ENCODE measurements at places on chromosomes 7 and 10. TPM values are rescaled to one million over a fixed set of nuclear protein-coding genes. Genes with fewer than 3 reads are reported as not detected.

The TMEM273 gene
- 26.5 TPM for total RNA-seq

The PUS7 gene
- total RNA-seq, result 31.9 TPM

DNA sequence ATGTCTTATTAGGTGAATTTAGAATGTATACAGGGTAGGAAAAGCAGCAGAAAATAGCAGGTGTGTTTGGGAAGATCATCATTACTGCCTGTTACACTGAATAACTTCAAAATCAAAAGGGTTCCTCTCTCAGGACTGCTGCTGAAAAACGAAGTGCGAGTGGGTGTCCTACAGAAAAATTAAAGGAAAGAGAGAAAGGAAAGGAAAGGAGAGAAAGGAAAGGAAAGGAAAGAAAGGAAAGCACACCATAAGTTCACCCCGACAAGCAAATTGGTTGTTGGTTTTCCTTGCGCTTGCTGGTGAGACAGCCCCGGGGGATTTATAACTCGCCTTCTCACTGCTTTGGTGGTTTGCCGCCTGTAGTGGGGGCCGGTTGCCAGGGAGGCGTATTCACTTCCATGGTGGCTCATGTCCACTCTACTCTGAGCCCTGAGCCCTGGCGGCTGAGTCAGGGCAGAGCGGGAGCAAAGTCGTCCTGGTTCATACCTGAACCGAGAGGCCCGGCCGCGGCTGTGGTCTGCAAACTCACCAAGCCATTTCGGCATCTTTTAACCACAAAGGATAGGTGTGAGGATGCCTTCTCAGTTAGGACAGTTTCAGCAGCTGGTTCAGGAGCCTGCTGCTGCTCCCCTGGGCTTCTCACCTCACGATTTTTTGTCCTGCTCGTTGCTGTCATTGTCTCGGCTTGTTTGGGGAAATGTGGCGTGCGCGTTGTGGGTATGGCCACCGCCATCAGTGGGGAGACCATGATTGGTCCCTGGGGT is 26.1 kb downstream of the INPP5A start:
- H3K27ac ChIP-seq, result no peak overlapping the region
- H3K4me3 ChIP-seq, result no peak overlapping the region
- no peaks in the 10 kb centered on the region for H3K27me3 ChIP-seq
- H3K36me3 ChIP-seq, result no peaks in the 10 kb centered on the region
- H3K4me1 ChIP-seq, result peaks cover 25% of the 10 kb centered on the region

DNA sequence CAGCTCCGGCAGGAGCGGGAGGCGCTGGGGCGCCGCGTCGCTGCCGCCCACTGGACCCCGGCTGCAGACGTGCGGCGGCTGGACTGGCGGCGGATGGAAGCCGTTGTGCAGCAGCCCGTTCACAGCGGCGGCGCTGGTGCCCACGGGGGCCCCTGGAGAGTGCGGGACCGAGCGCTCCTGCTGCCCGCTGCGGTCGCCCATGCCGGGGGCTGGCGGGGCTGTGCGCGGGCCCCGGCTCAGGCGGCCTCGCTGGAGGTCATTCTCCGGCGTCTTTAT is 413 bp downstream of the PANK1 start:
- DNase-seq, result no peak
- H3K27ac ChIP-seq, result peak overlapping the region; percentile 32
- H3K4me3 ChIP-seq, result no peak overlapping the region
- H3K27me3 ChIP-seq, result peaks cover 11% of the 10 kb centered on the region
- peaks cover 6% of the 10 kb centered on the region for H3K4me1 ChIP-seq
- H3K36me3 ChIP-seq, result peaks cover 2% of the 10 kb centered on the region

DNA sequence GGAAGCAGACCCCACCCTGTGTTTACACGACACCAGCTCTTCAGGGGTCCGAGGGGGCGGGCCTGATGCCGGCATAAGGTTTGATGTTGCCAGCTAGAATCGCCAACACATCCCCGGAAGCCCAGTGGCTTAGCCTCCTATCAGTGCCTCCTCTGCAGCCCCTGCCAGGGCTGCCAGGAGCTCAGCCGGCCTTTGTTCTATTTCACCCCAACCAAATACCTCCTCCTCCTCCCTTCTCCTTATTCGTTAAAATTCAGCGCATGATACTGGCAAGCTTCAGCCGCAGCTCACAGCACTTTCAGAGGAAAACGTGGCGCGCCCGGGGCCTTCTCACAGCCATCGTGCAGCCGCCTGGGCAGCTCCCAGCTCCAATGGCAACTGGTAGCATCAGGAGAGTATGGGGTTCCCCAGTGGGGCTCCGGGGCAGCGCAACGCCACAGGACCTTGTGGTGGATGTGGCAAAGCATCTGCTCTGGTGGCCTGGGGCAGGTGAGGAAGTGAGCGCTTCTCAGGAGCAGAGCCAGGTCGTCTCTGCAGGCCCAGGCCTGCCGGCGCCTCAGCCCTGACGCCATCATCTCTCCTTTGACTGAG is 176.4 kb upstream of the RHEB start:
- H3K36me3 ChIP-seq, result no peaks in the 10 kb centered on the region
- no peaks in the 10 kb centered on the region for H3K4me1 ChIP-seq
- H3K27ac ChIP-seq, result no peak overlapping the region
- DNase-seq, result no peak
- H3K4me3 ChIP-seq, result no peak overlapping the region

DNA sequence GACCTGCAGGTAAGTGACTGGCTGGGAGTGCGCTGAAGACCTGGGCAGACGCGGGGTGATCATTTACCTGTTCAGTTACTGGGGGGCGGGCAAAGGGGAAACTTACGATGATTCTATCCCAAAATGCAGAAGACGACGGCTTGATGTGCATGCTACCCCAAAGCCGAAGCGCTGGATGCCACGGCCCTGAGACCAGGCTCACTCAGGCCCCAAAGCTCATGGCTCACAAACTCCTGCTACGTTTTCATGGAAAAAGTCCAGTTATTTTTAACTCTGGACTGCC is 200.6 kb downstream of the DIP2C start:
- no peaks in the 10 kb centered on the region for H3K36me3 ChIP-seq
- no peak overlapping the region for H3K4me3 ChIP-seq
- H3K27me3 ChIP-seq, result peaks cover 5% of the 10 kb centered on the region
- H3K4me1 ChIP-seq, result peaks cover 8% of the 10 kb centered on the region
- H3K27ac ChIP-seq, result no peak overlapping the region

DNA sequence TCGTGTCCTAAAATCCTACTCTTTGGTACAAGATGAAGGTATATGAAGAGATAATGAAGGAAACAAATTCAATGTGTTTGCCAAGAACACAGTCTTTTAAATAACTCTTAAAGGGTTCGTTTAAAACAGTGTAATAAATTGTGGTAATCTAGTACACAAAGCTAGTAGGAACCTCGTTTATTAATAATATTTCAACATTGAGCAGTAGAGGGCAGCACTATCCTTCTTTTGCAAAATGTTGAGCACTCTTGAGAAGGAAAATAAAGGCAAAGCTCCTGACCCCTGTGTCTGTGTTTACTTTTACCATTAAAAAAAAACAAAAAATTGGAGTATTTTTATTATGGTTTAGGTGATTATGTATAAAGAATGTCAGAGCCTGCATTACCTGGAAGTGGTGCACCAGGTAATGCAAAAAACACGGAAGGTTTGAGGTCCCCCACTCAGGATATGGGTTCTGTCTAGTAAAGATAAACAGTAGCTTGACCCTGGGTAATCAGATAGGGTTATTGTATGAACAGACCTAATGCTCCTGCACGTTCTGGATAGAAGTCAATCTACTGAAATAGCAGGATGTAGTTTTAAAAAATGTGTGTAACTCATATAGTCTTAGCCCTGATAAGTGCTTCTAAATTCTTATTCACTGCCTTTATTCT is 5.7 kb upstream of the GOT1 start:
- no peak overlapping the region for H3K4me3 ChIP-seq
- peaks cover 3% of the 10 kb centered on the region for H3K36me3 ChIP-seq
- peaks cover 14% of the 10 kb centered on the region for H3K4me1 ChIP-seq
- no peak overlapping the region for H3K27ac ChIP-seq
- no peaks in the 10 kb centered on the region for H3K27me3 ChIP-seq

DNA sequence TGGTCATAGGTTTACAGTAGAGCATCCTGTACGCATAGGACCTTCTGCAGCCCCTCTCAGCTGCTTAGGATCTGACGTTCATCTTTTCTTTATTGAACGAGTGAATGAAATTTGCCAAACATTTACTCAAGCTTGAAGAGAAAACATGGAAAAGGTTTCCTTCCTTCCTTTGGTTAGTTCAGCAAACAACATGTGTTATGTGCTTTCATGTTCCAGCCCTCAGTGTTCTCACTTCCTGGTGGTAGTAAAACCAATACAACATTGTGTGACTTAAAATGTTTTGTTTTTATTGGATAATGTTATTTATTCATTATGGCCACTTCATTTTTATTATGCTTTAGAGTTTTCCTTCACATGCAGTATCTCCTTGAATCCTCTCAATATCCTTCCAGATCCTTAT is 1.4 kb upstream of the CDCA7L start:
- H3K4me1 ChIP-seq, result peaks cover 48% of the 10 kb centered on the region
- peaks cover 2% of the 10 kb centered on the region for H3K27me3 ChIP-seq
- H3K36me3 ChIP-seq, result peaks cover 14% of the 10 kb centered on the region
- DNase-seq, result no peak
- no peak overlapping the region for H3K27ac ChIP-seq

Measured in activated CD4-positive, alpha-beta T cell treated with anti-CD3 and anti-CD28 coated beads for 36 hours (primary cell).